ENCODE measurements at places on chromosomes 1 and 21.

DNA sequence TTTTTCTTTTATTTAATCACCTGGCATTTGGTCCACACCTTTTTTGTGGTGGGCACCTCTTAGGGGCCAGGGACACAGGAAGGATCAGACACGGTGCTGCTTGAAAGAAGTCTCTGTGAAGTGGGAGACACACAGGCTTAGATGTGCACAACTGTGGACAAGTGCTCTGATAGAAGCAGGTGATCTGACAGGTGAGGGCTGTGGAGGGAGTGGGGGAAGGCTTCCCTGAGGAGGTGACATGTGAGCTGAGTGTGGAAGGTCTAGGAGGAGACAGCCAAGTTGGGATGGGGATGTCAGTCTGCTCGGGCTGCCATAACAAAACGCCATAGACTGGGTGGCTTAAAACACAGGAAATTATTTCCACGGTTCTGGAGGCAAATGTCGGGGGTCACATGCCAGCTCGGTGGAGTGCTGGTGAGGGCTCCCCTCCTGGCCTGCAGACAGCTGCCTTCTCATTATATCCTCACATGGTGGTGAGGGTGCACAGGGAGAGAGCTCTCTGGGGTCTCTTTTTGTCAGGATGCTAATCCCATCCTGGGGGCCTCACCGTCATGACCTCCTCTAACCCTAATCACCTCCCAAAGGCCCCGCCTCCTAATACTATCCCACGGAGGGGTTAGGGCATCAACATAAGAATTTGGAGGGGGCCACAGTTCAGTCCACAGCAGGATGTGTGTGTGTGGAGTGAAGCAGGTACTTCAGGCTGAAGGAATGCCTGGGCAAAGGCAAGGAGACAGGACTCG is 5.2 kb upstream of the KIAA1614 start:
- no peak for DNase-seq

- no peak for DNase-seq
Measured at GRCh38 chr1:198837278-198838021, 198.6 kb downstream of the PTPRC start.

- DNase-seq: no peak
Measured at GRCh38 chr1:177124577-177125278, 39.8 kb downstream of the ASTN1 start.

GRCh38 chr1:94909486-94909885 is 17.4 kb downstream of the CNN3 start:
- no peak for DNase-seq

GRCh38 chr1:156251527-156251926 is 3.7 kb upstream of the PAQR6 start:
- DNase-seq: no peak
